ENCODE measurements at places on chromosomes 7 and 10.

DNA sequence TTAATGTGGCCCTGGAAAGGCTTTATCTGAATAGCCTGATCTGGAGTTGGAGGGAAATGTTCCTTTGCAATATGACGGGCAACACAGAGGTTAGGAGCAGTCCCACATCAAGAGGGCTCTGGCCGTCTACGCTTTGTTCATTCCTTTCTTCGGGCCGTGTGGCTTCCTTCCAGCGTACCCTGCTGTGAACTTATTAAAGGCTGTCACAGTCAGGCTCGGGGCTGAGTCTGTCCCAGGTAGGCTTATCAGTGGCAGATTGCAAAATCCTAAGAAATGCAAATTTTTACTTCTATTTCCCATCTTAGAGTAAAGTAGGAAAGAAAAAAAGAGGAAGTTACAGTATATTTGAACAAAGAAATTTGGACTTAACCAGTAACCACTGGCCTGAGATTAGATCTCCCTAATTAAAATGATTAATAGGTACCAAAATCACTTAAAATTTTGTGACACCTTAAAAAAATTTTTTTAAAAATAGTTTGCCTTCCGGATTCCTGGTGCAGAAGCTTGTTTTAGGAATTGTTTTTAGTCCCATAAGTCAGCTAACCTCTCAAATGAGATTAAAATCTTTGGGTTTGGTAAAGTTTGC lies 453.1 kb upstream of the MKI67 start:
- no peak for DNase-seq

GRCh38 chr7:65247491-65247890 lies 126.2 kb upstream of the ZNF92 start:
- DNase-seq = no peak

- DNase-seq = no peak
Measured at GRCh38 chr7:96337519-96337918, 15.6 kb upstream of the SLC25A13 start.

- DNase-seq = no peak
Measured at GRCh38 chr10:74213571-74214162, 62.6 kb downstream of the ADK start.

GRCh38 chr7:3399858-3400257 lies 98.8 kb downstream of the SDK1 start:
- no peak for DNase-seq

DNA sequence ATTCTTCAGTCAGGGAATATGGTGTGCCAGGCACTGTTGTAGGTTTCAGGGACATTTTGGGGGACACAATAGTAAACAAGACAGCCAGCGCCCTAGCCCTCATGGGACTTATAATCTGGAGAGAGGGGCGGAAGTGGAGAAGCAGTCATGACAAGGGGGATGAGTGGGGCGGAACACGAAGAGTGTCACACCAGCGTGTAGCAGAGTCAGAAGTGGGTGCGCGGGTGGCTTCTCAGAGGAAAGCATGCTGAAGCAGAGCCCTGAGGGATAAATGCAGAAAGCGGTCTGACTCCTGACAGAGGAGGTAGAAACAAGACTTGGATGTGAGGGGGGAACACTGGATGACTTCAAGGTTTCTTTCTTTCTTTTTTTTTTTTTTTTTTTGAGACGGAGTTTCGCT lies 160.3 kb upstream of the LYZL2 start:
- no peak for DNase-seq

DNA sequence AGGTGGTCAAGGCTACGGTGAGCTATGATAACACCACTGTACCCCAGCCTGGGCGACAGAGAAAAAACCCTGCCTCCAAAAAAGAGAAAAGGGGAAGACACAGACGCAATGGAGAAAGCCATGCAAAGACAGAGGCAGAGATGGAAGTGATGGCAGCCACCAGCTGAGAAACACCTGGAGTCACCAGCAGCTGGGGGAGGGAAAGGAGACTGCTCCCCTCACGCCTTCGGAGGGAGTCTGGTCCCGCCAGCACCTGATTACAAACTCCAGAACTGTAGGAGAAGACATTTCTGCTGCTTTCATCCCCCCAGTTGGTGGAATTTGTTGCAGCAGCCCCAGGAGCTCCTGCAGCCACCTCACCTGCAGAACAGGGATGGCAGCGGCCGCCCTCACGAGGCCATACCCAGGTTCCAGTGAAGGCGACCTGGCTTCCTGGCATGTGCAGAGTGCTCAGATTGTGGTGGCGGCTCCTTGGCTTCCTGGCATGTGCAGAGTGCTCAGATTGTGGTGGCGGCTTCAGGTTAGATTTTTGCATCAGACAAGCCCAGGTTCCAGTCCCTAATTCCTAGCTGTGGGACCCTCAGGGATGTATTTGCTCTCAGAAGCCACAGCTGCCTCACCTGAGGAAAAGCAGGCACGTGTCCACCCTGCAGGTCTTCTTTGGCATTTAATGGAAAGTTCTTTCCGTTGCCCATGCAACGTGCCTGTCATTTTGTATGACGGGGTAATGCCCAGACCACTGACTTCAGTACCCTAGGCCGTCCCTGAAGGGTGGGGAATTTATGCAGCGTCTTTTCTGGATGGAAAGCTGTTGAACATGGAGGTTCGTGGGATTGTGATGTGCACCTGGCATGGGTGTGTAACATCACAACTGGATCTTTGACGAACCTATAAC lies 182.9 kb downstream of the EBF3 start:
- no peak for DNase-seq

DNA sequence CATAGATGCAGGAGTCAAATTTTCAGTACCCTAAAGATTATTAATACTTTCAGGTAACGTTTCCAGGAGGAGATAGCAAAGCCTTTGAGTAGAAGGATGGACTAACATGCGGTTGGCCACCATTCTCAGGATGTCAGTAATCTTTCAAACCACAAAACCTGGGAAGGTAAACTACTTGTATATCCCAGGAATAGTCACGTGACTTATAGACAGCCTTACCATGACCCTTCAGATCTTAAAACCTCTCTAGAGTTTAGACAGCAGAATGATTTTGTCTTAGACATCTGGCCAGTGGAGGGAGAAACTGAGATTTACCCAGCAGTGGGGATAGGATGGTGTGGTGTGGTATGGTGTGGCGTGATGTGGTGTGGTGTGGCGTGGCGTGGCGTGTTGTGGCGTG lies 447.8 kb upstream of the GALNT17 start:
- DNase-seq = no peak

DNA sequence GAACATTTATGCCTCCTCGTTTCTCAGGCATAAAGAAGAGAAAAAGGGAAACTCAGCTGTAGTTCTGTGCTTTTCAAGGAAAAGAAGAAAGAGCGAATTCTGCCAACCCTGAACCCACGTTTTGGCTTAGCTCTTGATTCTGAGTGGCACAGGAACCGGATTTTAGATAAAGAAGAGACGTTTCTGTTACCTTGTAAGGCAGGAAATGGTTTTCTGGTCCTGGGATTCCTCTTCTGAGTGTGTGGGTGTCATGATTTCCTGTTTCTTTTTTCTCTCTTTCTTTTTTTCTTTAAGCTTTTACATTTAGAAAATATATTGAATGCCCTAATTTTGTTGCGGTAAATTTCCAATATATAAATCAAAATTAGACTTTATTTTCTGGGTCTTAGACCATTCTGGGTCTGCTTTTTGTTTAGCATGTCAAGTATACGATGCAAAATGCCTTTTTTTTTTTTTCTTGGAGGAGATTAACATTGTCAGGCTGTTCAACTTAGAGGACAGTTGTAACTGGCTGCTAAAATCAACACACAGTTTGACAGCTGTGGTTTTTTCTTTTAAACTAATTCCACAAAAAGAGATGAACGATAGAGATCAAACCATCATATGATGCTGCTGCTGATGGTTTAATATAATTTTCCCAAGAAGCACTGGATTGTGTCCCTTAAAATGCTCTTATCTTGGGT lies 190.8 kb downstream of the GATA3 start:
- no peak for DNase-seq

- DNase-seq = no peak
Measured at GRCh38 chr10:122087436-122087835, 98.5 kb downstream of the TACC2 start.

- DNase-seq = no peak
Measured at GRCh38 chr10:45256246-45256645, 59.2 kb downstream of the OR13A1 start.

- no peak for DNase-seq
Measured at GRCh38 chr7:43362652-43363034, 220.3 kb upstream of the STK17A start.

DNA sequence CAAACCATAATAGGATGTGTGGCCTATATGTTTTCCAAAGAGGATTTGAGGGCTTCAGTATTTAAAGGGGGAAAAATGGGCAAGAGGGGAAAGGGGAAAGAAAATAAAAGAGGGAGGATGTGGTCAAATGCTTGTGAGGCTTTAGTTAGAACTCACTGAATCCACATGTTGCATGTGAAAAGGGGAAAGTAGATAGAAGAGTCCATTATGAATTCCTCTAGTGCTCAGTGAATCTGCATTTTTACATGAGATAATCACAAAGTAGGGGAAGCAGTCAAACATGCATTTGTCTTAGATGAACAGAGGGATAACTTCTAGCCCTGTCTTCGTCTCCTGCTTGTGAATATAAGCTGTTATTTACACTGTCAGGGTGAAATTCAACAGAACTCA lies 24.6 kb upstream of the AKAP9 start:
- DNase-seq = no peak

GRCh38 chr10:47261556-47261955 lies 38.4 kb upstream of the GDF10 start:
- no peak for DNase-seq

DNA sequence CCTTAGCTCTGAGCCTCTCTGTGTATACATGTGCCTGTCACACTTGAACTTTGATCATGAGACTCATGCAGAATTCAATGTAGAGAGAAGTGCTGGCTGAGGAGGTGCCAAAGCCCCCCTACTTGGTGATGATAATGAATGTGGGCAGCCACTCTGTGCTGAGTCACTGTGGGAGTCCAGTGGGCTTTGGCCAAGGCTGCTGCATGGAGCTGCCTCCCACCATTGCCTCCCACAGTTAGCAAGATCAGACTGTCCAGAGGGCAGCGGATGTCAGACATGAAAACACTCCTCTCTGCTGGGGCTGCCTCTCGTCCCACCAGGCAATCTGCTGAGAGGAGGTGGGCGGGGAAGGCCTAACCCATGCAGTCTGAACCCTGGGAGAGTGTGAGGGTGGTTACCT lies 180.3 kb downstream of the SH2D4B start:
- DNase-seq = peak; percentile 18

DNA sequence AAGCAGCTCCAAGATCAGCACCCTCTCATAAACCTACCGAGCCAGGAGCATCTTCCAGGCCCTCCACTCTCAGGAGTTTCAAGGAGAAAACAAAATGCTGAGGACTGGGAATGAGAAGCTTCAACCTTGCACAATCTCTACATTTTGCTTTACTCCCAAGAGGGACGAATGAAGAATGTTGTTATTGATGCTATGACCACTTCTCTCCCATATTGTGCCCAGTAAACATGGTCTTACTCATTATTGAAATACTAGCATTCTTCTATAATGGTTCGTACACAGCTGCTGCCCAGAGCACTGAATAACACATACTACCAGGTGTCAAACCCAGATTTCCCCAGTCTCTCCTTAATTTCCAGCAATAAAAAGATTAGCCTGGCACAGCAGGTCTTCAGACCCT lies 63.4 kb upstream of the BET1 start:
- DNase-seq = no peak

GRCh38 chr7:80542398-80542797 lies 30.5 kb upstream of the GNAT3 start:
- DNase-seq = no peak

DNA sequence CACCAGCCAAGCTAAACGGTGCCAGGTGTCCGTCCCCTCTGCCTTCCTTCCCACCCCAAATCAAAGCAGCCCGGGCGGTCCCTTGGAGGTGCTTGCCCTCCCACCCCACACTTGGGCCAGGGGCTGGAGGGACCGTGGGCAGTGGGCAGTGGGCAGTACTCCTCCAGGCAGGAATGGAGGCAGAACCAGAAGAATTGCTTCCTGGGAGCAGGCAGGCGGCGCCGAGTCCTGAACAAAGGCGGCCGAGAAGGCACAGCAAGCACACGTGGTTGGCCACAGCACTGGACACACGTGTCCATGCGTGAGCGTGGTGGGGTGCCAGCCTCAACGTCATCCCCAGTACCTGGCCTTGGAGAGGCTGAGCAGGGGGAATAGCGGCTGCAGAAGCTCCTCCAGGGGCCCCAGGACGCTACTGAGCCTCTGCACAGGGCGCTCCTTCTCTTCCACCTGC lies 48.4 kb upstream of the NKX6-2 start:
- DNase-seq = no peak

DNA sequence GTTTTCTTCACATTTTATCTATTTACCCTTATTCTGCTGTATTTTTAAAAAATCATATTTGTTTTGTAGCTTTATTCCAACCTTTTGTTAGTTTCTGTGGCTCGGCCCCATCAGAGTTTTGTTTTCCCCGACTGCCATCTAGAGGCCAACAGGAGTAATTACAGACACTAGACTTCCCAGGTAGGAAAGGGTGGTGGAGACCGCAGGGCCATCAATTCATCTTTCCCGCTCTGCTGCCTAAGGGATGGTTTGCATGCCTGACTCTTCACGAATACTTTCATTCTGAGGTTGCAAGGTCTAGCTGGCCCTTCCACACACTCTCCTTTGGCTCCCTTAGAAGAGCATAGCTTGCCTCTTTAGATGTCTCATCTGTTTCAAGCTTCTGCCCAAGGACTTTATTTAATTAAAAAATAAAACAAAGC lies 38.3 kb downstream of the LYZL2 start:
- DNase-seq = no peak

- DNase-seq = no peak
Measured at GRCh38 chr7:23544913-23545354, 13.2 kb upstream of the TRA2A start.

GRCh38 chr10:126439942-126440341 lies 51.7 kb upstream of the ADAM12 start:
- DNase-seq = no peak

- DNase-seq = no peak
Measured at GRCh38 chr10:76175533-76176165, 744.2 kb downstream of the LRMDA start.

GRCh38 chr7:119964788-119965542 lies 308.0 kb upstream of the KCND2 start:
- no peak for DNase-seq

- no peak for DNase-seq
Measured at GRCh38 chr7:5758286-5758685, 23.2 kb downstream of the RNF216 start.

GRCh38 chr10:101902820-101903145 lies 59.2 kb upstream of the KCNIP2 start:
- DNase-seq = no peak

DNA sequence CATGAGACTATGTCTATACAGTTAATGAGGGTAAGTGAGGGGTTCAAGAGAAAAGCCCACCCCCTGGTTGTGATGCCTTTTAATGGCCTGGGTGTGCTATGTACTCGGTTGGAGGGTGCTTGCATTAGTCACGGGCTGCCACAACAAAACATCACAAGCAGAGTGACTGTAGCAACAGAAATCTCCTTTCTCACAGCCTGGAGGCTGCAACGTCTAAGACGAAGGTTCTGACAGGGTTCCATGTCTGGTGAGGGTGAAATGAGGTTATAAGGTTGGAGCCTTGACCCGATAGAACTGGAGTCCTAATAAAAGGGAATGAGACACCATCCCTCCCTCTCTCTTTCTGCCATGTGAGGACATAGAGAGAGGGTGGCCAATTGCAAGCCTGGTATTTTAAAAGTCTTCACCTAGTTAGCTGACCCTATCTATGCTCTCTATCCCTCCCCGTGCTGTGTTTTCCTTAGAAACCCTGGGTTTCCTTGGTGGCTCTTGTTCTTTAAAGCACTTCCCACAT lies 126.0 kb upstream of the GDF10 start:
- DNase-seq = no peak

GRCh38 chr7:149773446-149774236 lies at the start of gene ZNF467:
Gene ZNF467, minus strand, starts transcription at chr7:149773588. Its CDS starts 2,556 bp downstream, at chr7:149771032.
- peak; percentile 64 for DNase-seq

GRCh38 chr10:63972949-63973827 lies 452.0 kb downstream of the REEP3 start:
- DNase-seq = no peak

Data from right atrium auricular region (tissue), 2 donors.